RCC 7860 (cell line): ENCODE measurements at places on chromosomes 16 and 17.
A peak's percentile ranks its signal among the peaks of the same experiment; 100 is the strongest.

- no peak for DNase-seq
Measured at GRCh38 chr16:50326835-50327465, 41.8 kb downstream of the BRD7 start.

DNA sequence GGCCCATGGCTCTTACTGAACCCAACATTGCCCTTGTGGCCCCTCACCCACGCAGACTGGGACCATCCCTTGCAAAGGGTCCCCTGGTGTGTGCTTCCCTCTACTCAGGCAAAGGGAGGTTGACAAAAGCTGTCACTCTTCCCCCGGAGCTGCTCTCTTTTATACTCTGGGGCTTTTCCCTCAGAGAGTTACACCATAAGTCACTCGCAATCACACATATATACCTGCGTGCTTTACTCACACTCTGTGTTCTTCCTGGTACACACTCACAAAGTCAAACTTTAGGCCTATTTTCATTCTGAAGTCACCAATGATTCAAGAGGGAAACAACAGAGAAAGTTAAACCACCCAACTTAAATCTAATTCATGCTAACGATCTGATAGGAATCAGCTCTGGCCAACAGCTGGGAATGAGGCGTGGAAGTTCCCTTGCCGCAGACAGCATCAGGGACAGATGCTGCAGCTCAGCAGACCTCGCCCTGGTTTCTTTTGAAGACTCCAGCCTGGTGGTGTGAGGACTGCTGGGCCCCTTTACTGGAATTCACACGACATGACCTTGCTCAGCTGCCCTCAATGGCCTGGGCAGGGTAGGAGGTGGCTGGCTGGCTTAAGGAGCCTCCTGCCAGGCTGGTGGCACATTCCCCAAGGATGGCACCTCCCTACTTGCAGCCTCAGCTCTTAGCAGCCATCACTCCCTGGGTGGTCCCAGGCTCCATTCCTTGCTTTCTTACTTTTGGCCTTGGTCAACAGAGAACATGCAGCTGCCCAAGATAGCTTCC is 27.3 kb downstream of the HIC1 start:
- DNase-seq: no peak

GRCh38 chr16:69397821-69398521 is 12.2 kb upstream of the TERF2 start:
- peak; percentile 22 for DNase-seq

DNA sequence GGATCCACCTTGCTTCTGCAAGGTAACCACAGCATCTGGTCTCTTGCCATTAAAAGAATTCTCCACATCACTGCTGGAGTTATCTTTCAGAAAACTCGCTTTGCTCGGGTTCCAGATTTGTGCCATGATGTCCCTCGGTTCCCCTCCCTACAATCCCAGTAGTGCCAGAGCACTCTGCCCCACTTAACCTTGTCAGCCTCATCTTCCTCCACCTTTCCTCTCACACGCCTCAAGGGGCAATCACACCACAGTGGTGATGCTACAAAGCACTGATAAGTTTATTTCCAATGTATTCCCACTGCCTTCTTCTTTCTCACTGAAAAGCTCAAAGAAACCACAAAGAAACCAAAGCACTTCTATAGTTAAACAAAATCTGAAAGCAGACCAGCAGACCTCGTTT is 11.4 kb upstream of the CDRT4 start:
- no peak for DNase-seq

- no peak for DNase-seq
Measured at GRCh38 chr16:17417740-17418139, 53.0 kb downstream of the XYLT1 start.

GRCh38 chr17:50949989-50950877 is 84.1 kb upstream of the TOB1 start:
- peak; percentile 76 for DNase-seq

DNA sequence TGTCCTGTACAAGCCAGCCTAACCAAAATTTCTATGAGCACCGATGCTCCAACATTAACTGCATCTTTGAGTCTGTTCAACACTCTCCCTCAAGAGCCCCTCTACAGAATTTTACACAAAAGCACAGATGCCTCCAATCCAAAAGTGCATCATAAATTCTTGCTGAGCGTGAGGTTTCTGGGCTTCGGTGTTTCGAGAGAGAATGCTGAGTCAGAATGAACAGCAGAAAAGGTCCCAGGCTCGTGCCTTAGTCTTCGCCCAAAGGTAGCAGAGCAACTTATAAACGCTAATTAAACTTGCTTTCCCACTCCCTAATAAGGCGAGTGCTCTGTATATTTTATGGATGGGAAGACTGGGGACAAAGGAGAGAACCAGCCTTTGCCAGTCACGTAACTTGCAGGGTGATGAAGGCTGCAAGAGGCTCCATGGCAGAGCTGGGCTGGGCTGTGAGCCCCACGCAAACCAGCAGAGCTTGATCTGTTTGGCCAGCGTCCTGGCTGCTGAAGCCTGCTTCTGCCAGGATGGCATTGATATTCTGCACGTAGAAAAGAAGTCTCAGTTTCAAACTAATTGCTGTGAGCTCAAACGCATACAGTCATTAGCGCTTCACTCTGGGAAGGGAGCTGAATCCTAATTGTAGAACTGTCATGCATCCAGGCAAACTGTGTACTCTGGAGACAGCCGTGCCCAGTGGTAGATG is 138.5 kb downstream of the DNAH9 start:
- no peak for DNase-seq

DNA sequence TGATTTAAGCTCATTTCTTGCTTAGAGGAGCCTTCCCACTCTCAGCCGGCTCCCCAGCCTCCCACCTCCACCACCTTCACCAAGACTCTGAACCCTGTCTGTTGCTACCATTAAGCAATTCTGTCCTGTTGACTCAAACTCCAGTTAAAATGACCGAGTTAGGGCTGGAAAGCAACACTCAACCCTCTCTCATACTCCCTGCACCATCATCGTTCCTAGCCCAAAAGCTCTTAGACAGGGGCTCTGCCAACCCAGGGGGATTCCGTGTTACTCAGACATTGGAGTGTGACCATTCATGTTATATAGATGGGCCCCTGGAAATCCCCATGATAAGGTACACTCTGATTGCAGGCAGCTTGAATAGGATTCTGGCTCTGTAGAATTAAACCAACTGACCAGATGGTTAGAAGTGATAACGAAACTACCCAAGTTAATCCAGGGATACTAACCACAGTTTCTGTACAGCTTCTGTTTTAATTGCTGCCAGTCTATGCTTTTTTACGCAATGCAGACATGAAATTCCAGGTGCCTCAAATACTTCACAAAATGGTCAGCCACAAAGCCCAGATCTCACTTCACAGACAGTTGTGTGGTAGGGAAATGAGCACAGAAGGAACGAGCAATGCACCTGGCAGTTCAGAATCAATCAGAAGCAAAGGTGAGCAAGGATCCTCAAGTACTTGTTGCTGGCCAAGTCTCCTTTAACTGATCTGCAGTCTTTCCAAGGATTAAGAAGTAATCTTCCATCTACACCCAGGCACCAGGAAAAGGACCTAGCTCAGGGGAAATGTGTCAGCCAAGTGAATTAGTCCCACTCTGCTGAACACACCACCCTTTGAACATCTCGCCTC is 2.1 kb downstream of the SSTR2 start:
- peak; percentile 39 for DNase-seq

DNA sequence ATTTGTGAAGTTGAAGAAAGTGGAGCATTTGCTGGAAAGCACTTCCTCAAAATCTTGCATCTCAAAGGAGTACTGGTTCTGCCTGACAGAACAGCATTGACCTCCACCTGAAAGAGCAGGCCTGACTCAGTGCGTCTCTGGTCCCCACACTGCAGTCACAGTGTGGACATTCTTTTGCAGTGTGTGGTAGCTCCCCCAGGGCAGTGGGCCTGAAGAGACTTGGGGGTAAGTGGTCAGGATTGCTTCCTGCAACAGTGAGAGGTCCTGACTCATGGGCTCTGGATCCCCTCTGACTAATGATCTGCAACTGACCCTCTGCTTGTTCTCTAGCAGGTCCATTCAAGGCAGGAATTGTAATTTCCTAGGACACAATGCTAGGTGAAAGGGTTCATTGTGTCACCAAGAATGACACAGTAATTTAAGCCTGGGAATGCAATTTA is 204.9 kb upstream of the KCNJ16 start:
- DNase-seq: peak; percentile 99

GRCh38 chr17:66783656-66784381 is 51.1 kb upstream of the CACNG5 start:
- no peak for DNase-seq

DNA sequence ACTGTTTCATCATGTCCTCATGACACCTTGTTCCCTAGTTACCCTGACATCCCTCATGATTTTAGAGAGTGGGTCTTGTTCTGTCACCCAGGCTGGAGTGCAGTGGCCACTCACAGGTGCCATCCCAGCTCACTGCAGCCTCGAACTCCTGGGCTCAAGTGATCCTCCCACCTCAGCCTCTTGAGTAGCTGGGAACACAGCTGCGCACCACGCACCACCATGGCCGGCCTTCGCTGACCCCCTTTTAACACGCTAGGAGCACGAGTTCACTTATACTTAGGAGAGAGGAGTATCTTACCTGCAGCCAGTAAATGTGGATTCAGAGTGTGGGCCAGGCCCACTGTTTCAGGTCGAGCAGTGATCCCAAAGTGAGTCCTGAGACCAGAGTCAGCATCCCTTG is 21.4 kb downstream of the NT5M start:
- DNase-seq: no peak

- no peak for DNase-seq
Measured at GRCh38 chr17:50018909-50019308, 23.9 kb upstream of the DLX3 start.

GRCh38 chr16:70685938-70686375 is at the start of gene MTSS2:
Gene MTSS2, minus strand, starts transcription at chr16:70686053. Its CDS starts 262 bp downstream, at chr16:70685791.
- DNase-seq: peak; percentile 58

DNA sequence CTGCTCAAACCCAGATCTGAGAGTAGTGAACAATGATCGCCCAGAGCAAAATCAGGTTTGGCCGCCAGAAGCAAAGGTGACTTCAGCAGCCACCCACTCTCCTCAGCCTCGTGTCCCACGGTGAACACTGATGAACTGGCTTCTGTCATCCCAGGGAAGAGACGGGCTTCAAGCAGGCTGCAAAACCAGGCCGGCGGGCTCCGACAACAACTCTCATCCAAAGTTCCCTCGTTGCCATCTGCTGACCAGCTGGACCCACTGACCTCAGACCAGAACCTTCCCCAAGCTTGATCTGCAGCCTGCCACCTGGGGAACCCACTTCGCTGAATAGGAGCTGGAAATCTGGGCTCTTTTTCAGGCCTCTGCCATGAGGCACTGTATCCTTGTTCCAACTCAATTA is 69.6 kb upstream of the MRTFB start:
- no peak for DNase-seq

- no peak for DNase-seq
Measured at GRCh38 chr17:9116861-9117568, 95.7 kb downstream of the NTN1 start.

DNA sequence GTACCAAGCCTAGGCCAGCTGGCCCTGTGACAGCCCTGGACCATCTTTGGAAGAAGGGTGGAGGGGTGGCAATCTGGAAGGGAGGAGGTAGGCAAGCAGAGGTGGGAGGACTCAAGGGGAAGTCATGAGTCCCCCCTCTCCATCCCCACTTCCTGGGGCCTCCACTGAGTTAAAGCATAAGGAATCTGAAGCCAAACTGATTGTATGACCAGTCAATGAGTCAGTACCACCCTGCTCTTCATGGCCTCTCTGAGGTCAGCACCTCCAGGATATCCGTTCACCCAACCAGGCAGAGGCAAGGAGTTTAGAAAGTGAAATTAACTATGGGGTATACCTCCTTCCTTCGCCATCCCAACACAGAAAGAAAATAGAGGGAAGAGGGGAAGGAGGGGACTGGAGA is 272.7 kb downstream of the SOX9 start:
- DNase-seq: peak; percentile 97

DNA sequence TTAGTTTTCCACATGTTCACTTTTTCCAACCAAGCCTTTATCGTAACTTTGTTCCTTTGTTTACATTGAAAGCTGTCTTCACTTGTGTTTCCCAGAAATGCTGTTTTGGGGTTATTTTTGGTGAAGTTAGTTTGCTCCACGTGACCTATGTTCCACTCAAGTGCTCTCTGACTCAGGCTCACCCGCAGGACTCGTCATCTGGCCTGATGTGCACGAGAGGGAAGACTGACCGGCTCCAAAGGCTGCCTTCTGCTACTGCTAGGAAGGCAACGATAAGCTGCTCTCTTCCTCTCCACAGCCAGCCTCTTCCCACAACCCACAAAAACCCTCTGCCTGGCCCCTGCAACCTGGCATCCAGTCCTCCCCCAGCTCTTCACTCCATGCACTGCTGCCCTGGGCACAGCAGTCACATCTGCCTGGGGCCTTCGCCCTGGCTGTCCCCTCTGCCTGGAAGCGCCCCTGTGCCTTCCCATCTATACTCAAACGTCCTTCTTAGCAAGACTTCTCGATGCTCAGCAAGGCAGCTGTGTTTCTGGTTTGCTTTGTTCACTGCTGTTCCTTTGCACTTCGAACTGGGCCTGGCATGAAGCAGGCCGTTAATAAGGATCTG is 28.0 kb downstream of the ZCCHC14 start:
- DNase-seq: peak; percentile 86
